ENCODE measurements at places on chromosomes 16 and 17.

GRCh38 chr17:21371511-21372081 is 4.6 kb upstream of the KCNJ12 start:
- DNase-seq, result no peak

DNA sequence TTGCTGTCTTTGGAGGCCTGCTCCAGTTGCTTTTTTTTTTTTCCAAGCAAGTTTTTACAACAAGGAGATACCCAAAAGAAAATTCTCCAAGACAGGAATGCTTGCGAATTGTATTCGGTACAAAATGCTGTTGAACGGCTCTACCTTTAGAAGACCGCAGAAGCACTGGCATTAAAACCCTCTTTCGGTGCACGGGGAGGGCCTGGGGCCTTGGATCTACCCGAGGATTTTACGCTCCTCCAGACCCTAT is 1.3 kb upstream of the HELZ start:
- DNase-seq, result no peak

GRCh38 chr16:83247767-83248372 is 559.9 kb upstream of the HSBP1 start:
- no peak for DNase-seq

DNA sequence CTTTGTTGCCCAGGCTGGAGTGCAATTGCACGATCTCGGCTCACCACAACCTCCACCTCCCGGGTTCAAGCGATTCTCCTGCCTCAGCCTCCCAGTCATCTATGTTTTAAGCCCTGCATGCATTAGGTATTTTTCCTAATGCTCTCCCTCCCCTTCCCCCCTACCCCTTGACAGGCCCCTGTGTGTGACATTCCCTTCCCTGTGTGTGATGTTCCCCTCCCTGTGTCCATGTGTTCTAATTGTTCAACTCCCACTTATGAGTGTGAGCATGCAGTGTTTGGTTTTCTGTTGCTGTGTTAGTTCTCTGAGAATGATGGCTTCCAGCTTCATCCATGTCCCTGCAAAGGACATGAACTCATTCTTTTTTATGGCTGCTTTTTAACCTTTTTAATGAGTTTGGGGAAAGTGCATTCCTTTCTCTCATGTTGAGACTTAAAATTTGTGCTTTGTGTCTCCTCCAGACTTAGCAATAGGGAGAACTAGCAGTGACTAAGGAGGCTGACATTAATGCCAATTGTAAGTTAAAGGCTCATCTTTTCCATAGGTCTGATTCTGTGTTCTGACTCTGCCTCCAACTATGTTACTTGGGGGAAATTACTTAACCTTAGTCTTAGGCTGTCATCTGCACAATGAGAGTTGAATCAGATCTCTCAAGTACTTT is 17.7 kb upstream of the PHAF1 start:
- DNase-seq, result no peak

DNA sequence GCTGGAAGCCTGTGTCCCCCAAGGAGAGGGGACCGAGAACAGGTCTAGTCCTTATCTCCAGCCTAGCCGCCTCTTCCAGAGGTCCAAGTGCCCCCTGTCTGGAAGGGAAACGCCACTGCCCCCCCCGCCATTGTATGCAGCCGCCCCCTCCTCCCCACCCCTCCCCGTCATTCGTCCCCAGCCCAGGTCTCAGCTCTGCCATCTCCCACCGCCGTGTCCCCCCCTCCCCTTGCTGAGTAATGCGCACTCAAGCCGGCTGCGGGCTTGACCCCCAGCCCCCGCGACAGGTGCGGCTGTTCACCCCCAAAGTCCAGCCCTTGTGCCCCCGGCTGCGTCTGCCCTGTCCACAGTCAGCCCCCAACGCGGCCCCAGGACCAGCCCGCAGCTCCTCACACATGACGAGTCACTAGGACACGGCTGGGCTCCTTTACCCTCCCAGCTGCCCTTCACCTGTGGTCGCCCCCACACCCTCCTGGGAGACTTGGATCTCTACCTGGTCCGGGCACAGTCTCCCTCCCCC is 622 bp downstream of the GPRC5B start:
- DNase-seq, result no peak

DNA sequence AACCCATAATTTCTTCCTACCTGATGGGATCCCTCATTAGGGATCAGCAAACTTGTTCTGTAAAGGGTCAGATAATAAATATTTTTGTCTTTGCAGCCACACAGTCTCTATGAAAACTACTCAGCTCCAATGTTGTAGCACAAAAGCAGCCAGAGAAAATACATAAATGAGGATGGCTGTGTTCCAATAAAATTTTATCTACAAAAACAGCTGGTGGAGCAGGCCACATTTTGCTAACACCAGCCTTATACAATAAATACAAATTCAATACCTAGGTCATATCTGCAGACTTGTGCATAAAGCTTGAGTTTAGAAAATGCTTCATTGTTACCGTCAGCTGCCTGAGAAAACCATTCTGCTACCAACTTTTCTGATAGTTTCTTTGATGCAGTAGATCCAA is 38.4 kb upstream of the INTS2 start:
- no peak for DNase-seq

Data from CD4-positive, alpha-beta T cell treated with Interleukin-15 for 1 hour (primary cell).